IPS DF 6.9 (cell line): ENCODE measurements at places on chromosomes 1 and 21.

DNA sequence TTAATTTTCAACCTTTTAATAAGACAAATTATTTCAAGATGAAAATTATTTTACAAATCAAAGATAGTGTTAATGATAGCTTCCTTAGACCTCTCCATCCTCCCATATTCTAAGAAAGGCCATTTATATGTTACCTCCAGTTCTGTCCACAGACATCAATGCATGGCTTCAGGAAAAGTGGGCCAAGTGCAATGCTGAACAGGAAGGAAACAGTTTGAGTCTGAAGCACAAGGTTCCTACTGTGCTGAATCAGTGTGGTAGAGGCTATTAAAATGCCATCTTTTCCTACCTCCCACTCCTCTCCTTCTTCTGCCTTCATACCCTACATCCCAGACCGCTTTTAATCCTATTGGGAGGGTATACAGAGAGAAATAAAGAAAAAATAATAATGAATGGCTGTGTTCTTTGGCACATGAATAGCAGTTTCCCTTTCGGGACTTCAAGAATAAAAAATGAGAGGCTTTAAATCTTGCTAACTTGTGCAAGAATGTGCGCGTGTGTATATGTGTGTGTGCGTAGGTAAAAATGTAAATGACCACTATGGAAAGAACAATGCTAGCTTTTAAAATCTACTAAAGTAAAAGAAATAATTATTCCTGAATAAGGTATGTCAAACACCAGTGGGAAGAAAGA, 62.6 kb upstream of the C1orf105 start:
- DNase-seq = no peak

DNA sequence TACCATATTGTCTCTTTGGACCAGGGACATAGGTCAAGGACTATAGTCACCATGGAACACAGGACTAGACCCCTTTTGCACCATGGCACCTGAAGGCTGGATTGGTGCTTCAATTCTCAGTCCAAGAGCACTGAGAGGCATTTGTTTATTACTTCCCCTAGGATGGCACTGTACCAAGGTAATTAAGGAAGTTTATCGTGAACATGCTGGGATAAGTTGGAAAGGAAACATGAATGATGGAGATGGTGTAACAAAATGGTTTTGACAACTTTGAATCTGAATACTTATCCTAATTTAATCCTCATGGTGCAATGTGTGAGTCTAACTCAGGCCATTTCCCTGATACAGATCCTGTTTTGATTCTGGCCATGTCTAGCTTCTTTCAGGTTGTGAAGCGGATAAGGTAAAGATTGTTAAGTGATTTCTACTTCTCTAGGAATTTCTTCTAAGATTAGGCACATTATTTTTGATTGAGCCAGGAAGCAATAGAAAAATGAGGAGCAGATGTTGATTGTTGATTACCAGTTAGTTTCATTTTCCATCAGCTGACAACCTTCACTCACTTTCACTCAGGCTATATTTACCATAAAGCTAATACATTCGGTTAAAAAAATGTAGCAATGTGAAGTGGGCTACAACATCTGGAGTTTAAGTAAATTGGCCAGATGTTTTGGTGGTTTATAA, 37.3 kb upstream of the SIPA1L2 start:
- DNase-seq = no peak

GRCh38 chr1:26408604-26409003, 2.0 kb upstream of the LIN28A start:
- DNase-seq = peak; percentile 54

DNA sequence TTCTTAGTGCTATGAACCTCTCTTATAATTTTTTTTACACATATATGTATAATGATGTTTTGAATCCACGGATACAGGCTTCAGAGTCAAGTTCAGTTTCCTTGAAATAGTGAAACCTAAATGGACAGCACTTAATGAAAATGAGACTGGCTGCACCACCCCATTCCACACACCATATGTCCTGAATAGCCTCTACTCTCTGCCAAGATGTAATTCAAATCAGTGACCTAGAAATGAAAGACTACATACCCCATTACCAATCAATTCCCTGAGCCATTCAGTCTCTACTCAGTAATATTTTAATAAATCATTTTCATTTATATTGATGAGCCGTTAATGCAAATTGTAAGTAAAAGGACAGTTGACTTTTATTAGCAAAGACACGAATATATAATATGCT, 614.9 kb upstream of the TMPRSS15 start:
- DNase-seq = no peak

DNA sequence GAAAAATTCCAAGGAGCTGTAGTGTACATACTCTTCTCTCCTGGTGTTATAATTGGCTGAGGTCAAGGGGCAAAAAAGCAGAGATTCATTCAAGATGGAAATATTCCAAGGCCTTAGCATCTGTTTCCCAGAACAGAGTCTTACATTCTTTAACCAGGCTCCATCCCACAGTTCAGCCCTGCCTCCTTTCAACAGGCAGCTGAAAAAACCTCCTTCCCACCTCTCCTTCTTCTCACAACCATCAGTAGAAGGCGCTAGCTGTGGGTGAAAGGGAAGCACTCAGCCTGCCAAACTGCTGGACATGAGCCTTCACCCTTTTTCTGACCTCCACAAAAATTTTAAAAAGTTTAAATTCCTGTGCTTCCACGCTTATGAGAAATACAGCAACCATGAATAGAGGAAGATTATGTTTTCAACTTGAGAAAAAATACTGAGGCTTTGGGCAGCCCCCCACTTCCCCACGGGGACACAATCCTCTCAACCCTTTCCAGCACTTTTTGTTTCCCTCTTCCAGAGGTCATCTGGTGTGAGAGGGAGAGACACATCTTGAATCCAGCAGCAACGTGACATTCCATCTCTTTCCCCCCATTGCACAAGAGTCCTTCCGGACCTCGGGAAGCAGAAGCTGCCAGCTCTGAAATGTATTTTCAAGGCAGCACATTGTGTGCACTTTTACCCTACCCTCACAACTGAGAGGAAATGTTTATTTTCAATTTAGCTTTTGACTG, 43.2 kb upstream of the FMO2 start:
- no peak for DNase-seq

- no peak for DNase-seq
Observed at GRCh38 chr1:67766141-67766978, 66.9 kb downstream of the GNG12 start.

DNA sequence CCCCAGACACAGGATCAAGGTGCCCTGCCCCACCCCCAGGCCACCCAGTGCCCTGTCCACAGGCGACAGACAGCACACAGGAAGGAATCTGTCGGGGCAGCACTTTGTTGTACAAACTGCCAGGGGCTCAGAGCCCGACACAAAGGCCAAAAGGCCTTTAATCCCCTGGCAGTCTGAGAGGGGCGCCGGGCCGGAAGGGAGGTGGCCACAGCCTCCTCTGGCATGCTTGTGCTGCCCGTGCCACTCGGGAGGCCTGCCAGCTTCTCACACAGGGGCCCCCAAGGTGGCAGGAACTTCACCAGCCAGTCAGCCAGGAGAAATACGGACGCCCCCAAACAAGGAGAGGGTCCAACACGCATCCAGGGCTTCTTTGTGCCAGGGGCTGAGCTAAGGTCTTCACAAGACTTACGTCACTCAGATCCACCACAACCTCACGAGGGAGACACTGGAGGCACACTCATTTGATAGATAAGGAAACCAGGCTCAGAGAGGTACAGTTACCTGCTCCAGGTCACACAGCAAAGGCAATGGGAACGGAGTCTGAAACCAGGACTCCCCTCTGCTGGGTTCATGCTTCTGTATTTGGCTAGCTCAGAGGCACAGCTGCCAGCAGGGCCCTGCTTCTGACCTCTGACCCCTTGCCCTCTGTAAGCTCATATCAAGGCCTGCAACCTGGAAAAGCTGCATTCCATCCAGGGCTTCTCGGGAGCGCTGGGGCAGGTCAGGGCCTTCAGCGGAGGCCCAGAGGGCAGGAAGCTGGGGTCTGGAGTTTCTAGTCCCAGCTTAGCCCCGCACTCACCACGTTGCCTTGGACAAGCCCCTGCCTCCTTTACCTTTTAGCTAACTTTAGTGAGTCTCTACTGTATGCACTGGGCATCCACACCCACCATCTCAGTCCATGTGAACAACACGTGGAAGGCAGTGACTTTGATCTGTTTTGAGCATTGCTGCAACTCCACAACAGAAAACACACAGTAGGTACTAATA, 34.8 kb downstream of the HSPG2 start:
- no peak for DNase-seq

GRCh38 chr1:204241050-204241449, 27.3 kb upstream of the GOLT1A start:
- DNase-seq = no peak

DNA sequence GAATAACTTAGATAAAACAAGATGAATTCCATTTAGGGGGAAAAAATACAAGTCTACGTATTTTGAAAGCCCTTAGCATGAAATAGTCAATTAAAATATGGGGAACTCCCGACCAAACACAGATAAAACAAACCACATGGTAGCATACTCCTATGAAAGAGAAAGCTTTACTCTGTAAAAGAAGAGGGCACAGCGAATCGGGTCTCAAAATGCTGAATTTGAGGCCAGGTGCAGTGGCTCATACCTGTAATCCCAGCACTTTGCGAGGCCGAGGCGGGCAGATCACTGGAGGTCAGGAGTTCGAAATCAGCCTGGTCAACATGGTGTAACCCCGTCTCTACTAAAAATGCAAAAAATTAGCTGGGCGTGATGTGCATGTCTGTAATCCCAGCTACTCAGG, 116.9 kb upstream of the TIAM1 start:
- DNase-seq = no peak

- DNase-seq = no peak
Observed at GRCh38 chr21:38842079-38842478, 36.4 kb downstream of the ETS2 start.

DNA sequence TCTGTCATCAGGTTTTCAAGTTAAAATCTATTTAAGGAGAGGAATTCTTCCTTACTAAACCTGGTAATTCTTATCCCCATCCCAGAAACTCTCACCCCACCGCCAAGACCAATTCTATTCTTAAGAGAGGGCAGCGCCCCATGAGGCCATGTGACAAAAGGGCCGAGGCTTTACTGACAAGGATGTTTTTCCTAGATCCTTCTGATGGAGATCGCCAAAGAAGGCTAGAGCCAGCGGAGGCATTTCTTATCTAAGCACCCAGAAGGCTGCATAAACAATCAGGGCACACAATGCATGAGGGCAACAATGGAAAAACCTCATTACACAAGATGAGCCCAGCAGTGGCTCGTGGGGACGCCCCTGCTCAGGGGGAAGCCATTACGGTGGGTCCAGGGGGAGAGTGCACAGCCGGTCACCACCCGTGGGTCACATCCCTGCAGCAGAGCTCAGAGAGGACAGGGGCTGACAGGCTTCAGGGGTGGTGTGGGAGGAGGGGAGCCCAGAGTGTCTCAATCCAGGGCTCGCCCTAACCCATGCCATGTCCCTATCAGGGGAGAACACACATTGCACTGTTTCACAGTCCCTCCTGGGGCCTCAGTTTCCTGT, 88.7 kb downstream of the ITPKB start:
- DNase-seq = no peak

GRCh38 chr1:157301477-157302198, 163.4 kb upstream of the ETV3 start:
- no peak for DNase-seq

DNA sequence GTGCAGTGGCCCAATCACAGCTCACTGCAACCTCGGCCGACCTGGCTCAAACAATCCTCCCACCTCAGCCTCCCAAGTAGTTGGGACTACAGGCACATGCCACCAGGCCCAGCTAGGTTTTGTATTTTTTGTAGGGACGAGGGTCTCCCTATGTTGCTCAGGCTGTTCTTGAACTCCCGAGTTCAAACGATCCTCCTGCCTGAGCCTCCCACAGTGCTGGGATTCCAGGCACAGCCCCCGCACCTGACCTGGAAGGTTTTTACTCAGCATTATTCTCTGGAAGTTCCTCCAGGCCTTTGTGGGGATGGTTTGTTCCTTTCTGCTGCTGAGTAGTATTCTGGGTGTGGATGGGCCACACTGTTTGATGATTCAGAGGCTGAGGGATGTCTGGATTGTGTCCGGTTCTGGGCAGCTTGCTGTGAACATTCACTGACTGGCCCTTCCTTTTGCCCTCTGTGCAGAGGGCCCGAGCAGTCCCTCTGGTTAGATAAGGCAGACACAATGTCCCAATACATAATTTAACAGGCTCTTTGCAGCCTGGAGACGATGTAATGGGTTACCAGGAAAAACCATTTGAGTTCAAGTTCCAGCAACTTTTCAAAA, 6.0 kb upstream of the TRAPPC10 start:
- DNase-seq = no peak

DNA sequence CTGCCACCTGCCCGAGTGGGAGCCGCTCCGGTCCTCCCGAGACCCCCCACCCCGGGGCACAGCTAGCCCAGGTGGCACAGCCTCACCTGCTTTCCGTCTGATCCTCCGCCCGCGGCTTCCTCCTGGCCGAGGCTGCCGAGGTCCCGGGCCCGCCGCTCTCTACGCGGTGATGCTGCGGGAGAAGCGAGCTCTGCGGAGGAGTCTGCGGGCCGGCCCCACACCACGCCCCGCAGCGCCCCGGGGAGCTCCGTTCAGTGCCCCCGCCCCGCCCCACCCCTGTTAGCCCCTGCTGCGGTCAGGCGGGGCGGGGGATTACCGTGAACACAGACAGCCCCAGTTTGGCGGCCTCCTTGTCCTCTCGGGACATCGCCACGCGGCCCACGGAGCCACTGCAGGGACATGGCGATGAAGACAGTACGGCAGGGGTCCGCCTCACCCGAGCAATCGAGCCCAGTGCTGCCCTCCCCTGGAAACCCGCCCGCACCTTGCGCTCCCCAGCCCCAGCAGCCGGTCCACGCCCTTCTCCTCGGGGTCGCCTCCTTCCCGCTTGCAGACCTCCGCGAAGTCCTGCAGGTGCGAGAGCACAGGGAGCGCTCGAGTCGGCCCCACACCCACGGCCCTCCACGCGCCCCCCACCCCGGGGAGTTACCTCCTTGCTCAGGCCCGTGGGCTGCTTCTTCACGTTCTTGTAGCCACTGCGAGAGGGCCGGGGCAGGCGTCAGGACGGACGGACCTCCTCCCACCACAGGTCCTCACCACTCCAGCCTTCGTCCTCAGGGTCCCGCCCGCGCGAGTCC, 933 bp downstream of the C1orf35 start:
- DNase-seq = no peak

DNA sequence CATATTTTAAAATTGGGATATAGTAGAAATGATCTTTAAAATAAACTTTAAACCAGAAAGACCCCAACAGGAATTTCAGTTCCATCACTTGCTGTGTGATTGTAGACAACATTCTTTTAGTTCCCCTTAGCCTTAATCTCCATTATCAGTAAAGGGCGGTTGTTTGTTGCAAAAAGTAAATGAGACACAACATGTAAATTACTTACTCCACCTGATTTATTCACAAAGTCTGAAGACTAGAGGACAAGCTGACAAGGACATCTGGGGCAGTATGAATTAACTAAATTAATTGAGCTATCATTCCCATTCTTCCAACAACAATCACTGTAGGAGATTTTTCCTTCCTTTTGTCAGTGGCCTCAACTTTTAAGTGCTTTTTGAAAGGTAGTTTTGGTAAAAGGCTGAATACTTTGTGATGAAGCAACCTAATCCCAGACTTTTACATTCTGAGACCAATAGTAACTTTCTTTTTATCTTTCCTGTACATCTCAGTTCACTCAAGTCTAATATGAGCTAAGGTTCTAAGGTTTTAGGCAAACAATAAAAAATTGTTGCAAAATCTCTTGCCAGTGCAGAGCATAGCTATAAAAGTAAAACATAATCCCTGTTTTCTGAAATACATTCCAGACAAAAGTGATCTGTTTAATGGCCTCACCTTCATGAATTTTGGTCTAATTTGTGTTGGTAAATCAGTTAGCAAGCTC, 6.2 kb downstream of the SLC19A2 start:
- DNase-seq = no peak

- no peak for DNase-seq
Observed at GRCh38 chr1:190478149-190479049, 735 bp upstream of the BRINP3 start.

- no peak for DNase-seq
Observed at GRCh38 chr1:111203681-111204200, 3.3 kb upstream of the DENND2D start.
